ENCODE measurements at places on chromosomes 13 and 19.

GRCh38 chr19:46387713-46388130, 25.6 kb downstream of the CCDC8 start:
- DNase-seq: no peak

GRCh38 chr13:72505376-72505775, 222.1 kb downstream of the MZT1 start:
- DNase-seq: no peak

DNA sequence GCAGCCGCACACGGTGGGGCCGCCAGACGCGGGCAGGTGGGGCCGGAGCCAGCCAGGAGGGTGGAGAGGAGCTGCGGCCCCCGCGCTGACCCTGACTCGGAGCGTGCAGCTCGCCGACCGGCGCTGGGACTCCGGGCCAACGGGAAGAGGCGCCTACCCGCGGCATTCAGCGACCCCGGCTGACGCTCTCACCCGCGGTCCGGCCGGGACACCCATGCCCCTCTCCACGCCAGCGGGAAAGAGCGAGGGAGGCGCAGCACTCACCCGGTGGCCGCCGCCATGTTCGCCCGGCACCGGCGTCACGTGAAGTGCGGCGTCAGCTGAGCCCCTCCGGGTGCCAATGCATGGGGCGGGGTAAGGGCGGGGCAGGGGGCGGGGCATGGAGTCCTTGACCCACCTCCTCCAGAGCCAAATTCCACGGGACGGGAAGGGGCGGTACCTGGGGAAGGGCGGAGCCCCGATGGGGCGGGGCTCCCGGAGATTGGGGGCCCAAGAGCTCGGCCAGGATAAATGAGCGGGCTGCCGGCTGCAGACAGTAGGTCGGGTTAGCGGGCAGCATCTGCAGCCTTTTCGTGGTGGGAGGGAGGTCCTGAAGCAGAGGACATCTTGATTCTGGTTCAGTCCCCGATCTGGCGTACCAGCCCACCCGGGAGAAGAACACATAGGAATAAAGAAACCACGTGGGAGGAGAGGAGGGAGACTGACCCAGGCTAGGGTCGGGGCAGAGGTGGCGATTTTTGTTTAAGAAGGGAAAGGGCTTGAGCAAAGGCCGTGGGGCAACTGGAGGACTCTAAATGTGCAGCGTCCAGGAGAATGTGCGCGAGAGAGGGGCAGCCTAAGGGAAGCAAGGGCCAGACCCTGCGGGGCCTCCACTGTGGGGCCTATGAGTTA, at the start of gene PEPD:
TSS of gene PEPD (minus strand) at position 312 of the 891 bp plus-strand sequence. CDS start at position 281, 31 bp downstream.
- peak; percentile 71 for DNase-seq

DNA sequence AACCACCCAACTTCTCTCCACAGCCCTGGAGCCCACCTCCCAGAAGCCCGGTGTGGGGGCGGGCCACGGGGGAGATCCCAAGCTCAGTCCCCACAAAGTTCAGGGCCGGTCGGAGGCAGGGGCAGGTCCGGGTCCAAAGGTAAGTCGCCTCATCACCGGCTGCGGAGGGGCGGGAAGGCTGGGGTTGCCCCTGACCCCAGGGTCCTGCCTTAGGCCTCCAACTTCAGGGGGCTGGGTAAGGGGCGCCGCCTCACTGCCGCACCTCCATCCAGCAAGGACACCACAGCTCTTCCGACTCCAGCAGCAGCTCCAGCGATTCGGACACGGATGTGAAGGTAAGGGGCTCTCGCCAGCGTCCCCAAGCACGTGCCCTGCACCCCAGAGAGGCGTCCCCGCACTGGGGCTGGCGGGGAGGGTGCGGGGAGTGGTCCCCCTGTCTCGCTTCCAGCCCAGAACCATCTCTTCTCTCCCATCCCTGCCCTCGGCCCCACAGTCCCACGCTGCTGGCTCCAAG, 358 bp downstream of the C19orf33 start:
- DNase-seq: no peak

DNA sequence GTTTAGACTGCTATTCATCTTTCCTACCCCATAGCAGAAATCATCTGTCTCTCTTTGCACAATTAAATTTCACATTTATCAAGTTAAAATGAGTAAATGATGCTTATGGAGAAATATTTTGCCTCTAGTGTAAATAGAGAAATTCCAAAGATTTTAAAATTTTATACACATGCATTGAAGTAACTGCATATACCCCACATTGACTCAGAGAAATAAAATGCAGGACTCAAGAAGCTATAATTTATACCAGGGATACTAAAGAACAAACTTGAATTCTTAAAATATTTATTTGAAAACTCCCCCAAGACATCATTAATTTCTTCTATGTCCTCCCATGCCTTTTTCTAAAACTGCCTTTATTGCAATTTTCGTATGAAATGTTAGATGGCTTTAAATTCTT, 165.8 kb downstream of the DIAPH3 start:
- DNase-seq: peak; percentile 34

- no peak for DNase-seq
Measured at GRCh38 chr13:64078025-64078424, 2662.4 kb upstream of the PCDH20 start.

- DNase-seq: no peak
Measured at GRCh38 chr19:48391100-48392005, at the start of gene KDELR1. Gene KDELR1, minus strand, starts transcription at chr19:48391551. Its CDS starts 193 bp downstream, at chr19:48391358.

GRCh38 chr19:33152176-33152575, 20.3 kb downstream of the WDR88 start:
- no peak for DNase-seq

DNA sequence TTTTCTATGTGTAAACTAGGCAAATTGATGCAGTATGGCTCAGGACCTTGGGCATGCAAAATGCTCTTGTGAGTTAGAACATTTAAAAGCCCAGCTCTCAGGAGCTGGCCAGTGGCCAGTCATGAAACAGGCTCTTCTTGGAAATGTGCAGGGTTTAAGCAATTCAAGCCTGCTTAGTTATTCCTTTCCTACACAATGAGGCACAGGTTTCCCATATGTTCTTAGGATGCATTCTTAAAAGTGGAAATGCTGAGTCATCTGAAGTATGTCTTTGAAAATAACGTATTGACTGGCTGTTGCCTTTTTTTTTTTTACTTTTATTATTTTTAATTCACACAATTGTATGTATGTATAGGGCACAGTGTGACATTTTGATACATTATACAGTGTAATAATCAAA, 300.7 kb downstream of the SLC7A1 start:
- DNase-seq: no peak

- DNase-seq: no peak
Measured at GRCh38 chr19:28297586-28298157, 915.3 kb downstream of the UQCRFS1 start.

- no peak for DNase-seq
Measured at GRCh38 chr19:29216021-29216420, 3.1 kb upstream of the UQCRFS1 start.

- no peak for DNase-seq
Measured at GRCh38 chr13:80877209-80877943, 536.5 kb upstream of the SPRY2 start.

DNA sequence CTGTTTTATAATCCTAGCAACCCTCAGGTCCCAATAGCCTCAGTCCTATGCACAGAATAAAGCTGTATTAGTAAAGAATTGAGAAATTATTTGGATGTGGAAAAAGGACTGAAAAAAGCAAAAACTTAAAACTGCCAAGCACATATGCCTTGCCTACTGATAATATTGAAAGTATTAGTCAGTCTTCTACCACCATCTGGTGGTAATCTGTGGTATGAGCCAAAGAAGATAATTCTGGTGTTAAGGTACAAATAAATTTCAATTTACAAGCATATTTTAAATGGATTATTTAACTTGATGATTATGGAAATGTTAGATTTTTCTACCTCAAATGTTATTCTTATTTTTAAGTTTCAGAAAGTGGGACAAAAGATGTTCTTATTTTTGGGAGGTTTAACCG, 460.3 kb upstream of the KLHL1 start:
- no peak for DNase-seq

DNA sequence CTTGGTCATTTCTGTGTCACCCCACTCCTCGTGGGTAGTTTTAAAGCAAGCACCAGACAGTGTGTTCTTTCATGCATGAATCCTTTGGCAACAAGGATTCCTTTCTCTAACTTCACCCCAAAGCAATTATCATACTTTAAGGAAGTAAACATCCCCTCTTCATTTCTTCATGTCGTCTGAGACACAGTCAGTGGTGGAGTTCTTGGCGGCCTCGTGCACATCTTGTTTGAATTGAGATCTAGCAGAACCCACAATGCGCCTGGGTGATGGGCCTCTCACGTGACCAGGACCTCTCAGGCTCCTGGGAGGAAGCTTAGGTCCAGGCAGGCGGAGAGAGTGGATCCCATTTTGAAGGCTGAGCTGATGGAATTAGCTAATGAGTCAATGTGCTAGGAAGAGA, 2.6 kb downstream of the ACSBG2 start:
- DNase-seq: no peak

DNA sequence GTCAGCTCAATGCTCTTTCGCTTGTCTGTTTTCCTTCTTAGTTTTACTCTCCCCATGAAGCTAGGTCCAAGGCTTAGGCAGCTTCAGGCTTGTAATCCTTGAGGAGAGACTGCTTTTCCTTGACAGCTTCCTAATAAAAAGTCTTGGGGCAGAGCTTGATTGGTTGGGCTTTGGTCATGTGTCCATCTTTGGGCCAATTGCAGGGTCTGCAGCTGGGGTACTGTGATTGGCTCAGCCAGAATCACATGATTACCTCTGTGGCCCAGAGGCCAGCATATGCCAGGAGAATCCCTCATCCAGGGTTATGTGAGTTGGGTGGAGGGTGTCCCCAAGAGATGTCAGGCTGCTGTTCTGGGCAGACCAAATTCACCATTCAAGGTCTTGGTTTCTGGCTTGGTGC, 8.1 kb downstream of the KLK1 start:
- no peak for DNase-seq

GRCh38 chr19:45502111-45502510, 3.9 kb downstream of the PPM1N start:
- DNase-seq: no peak

DNA sequence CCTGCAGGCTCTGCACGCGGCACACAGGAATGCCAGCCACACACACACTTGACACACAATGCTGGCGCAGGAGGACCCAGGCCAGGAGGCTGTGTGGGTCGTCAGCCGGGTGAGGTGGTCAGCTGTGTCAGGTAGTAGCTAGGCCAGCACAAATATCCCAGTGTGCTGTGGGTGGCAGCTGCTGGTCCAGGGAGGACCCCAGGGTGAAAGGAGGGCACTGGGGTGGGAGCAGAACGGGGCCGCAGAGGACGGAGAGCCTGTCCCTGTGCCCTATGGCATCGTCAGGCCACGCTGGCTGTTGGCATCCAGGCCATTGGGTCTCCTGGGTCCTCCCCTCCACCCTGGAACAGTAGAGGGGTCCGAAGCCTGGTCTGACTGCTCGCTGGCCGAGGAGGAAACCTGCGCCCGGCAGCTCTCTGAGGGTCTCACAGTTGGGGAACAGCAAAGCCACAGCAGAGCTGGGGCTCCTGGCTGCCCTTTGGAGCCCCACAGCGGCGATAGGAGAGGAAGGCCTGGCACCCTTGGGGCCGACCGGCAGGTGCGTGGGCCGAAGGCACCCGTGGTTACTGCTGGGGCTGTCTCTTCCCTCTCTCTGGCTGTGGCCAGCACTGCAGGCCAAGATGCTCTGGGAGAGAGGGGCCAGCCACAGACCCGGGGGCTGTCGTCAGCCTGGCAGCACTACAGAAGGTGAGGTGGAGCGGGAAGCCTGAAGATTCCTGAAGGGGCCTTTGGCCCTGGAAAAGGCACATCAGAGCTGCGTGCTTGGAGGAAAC, 27.3 kb downstream of the C13orf46 start:
- DNase-seq: no peak

DNA sequence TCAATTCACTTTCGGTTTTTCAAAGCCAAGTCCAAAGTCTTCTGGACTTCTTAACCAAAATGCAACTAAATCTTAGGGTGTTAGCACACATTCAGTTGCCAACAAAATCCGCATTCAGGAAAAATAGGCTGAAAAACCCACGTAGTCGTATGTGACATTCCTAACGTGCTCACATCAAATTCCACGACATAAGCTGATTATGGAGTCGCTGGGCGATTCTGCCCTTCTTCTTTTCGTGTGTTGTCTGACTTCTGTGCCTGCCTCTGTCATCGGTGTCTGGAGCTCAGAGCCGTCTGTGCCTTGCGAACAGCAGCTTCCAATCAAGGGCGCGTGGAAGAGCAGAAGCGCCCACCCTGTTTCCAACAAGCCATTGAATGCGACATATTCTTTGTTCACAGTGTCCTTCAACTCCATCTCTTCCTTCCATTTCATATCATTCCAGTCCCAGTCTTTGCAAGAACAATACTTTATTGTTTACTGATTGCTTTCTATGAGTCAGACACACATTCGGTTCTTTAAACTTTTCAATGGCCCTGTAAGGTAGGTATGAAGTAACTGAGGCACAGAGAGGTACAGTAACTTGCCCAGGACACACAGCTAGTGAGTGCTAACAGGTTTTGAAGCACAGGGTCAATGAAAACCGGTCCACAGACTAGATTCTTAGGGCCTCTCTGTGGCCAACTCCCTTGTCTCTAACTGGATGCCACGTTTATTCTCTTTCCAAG, 8.2 kb upstream of the ZNF507 start:
- DNase-seq: no peak

GRCh38 chr19:2426611-2427428, 566 bp downstream of the TIMM13 start:
- no peak for DNase-seq

DNA sequence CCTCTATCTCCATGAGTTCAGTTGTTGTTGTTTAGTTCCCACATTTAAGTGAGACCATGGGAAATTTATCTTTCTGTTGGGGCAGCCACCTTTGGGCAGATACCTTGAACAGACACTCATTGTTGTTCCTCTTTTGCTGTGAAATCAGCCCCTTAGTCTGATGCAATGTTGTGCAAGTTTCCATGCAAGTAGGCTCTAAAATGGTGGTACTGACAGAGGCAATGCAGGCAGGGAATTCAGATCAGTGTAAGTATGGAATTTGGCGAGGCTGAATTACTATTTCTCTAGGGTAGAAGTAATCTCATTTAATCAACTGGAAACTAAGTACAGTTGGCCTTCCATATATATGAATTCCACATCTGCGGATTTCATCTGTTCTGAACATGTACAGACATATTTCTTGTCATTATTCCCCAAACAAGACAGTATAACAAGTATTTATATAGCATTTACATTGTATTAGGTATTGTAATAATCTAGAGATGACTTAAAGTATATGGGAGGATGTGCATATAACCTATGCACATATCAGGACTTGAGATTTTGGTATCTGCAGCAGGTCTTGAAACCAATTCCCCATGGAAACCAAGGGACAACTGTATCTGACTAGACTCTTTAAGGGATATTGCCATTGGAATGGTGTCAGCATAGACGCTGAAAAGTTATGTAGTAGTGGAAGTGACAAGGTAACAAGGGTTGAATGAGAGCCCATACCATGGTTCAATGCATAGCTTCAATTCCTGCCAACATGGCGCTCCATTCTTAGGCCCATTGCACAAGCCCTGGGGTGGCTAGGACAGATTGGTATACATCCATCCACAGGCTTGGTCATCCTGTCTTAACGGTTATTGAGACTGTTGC, 281.5 kb upstream of the HTR2A start:
- DNase-seq: no peak

- DNase-seq: no peak
Measured at GRCh38 chr19:55366790-55367189, 3.5 kb downstream of the IL11 start.

All from fibroblast of skin of left biceps (primary cell).